ENCODE measurements at places on chromosomes 5 and 9.

DNA sequence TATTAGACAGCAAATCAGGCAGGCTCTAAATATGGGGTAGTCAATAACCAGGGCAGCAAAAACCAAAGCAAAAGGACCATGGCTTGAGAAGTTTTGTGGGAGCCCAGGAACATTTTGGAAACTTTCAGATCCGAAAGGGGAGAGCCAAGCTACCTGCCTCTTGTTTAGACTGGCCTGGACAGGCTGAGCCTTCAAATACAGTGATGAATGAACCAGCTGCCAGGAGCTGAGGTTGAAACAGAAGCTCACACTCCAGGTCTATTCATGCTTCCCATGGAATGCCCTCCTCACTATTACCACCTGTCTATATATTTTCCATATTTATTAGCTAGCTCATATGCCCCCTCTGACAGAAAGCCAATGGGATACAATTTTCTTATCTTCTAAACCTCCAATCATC, 150.8 kb upstream of the SLC44A1 start:
- DNase-seq, result no peak

DNA sequence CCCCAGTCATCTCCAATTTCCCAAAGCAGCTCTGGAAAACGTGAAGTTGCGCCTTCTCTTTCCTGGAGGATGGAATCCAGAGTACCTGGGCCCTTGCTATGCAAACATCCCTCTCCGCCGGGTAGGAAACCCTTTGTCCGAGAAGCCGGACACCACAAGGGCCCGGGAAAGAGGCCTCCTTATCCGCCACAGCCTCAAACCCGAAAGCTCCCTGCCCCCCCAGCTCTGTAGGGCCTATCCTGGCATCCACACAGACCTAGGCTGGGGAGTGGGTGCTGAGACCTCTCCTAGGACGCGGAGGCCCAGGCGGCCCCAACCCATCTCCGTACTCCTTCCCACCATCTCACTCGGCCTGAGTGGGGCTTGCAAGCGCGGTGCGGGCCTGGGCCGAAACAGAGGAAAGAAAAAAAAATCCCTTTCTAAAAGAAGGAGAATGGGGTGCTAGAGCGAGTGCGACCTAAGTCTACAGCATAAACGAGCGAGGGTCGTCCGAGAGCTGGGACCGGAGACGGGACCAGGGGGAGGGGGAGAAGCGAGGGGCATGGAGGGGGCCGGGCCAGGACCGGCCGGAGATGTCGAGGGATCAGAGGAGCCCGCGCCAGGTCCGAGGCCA, 624 bp downstream of the FBXW11 start:
- DNase-seq, result no peak

- DNase-seq, result no peak
Measured at GRCh38 chr9:34143116-34143515, 16.6 kb upstream of the DCAF12 start.

- no peak for DNase-seq
Measured at GRCh38 chr9:34381323-34381722, 4.6 kb upstream of the MYORG start.
